ENCODE measurements at places on chromosomes 4 and X.

- no peak for DNase-seq
Observed at GRCh38 chrX:143674926-143675325, 39.0 kb upstream of the SLITRK4 start.

GRCh38 chrX:29071525-29072320 is 484.5 kb downstream of the IL1RAPL1 start:
- DNase-seq = no peak

- DNase-seq = peak; percentile 51
Observed at GRCh38 chr4:186622788-186623464, 67.6 kb upstream of the MTNR1A start.

DNA sequence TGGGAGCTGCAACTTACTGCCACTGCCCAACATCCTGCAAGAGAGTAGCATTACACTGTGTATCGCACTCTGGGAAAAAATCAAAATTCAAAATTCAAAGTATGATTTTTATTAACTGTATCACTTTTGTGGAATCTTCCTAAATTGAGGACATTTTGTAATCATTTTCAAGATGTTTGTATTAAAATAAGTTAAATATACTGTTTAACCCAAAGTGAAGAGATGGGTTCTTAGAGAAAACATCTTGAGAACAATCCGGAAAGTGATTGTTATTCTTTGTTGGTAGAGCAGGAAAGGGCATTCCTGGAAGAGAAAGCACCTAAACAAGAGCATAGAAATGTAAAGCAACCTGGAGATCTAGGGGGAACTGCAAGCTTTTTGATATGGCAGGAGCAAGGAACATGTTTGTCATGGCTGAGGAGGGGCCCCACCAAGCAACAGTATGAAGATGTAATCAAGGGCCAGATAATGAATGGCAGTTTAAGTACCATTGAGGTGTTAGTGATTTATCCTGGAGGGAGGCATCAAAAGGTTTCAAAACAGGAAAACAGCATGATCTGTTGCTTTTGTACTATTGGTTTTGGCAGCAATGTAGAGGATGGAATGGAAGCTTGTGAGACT is 14.1 kb upstream of the SEC24D start:
- DNase-seq = no peak

- DNase-seq = no peak
Observed at GRCh38 chrX:39008549-39008948, 207.3 kb downstream of the MID1IP1 start.

DNA sequence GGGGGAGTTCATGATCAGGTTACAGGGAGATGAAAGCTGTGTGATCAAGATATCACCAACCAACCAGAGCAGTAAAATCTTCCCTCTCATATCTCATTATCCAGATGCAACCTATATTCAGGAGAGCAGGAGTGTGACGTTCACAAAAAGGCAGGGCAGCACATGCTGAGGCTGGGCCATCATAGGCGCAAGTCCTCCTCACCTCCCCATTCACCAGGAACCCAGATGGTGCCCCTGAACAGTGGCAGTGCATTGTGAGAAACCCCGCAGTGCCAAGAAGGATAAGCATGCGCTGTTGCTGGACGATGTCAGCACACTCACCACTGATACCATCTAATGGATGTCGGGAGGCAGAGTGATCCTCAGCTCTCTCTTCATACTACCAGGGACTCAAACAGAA is 170.9 kb downstream of the COL25A1 start:
- DNase-seq = no peak

DNA sequence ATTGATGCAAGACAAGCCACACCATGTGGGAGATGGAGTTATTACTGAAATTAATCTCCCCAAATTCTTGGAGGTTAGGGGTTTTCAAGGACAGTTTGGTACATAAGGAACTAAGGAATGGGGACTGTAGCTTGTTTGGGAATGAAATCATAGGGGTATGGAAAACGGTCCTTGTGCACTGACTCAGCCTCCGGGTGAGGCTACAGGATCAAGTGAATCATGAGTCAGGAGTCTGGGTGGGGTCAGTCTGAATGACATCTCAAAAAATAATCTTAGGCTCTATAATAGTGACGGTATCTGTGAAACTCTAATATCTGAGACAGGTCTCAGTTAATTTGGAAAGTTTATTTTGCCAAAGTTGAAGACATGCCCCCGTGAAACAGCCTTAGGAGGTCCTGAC is 128.5 kb upstream of the CYSLTR1 start:
- DNase-seq = no peak

GRCh38 chr4:6808259-6808658 is 25.7 kb downstream of the KIAA0232 start:
- DNase-seq = no peak

DNA sequence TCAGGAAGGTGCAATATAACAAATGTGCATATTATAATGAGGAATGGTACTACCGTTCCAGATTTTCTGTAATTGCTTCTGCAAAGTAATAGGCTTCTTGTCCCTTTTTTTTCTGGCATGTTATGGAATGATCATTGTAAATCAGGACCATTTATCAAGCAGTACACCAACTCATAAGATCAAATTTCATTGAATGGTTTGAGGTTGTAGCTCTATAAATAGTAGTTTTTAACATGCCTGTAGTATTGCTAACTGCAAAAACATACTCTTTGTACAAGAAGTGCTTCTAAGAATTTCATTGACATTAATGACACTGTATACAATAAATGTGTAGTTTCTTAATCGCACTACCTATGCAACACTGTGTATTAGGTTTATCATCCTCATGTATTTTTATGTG is 12.6 kb downstream of the IBSP start:
- no peak for DNase-seq

DNA sequence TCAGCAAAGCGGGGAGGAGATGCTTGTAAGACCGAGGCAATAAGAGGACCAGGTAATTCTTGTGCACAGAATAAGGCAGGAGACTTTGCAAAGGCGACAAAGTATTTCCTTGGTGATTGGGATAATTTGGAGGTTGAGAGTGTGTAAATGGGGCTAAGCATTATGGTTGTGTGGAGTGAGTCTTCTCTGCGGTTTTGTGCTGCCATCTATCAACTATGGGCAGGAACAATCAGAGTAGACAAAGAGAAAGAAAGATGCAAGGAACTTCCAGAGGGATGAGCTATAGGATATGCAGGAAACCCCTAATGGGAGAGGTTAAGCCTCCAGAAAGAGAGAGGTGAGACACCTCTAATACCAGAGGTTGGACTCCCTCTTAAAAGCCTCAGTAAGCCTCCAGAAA is 339.8 kb downstream of the PAPSS1 start:
- no peak for DNase-seq

DNA sequence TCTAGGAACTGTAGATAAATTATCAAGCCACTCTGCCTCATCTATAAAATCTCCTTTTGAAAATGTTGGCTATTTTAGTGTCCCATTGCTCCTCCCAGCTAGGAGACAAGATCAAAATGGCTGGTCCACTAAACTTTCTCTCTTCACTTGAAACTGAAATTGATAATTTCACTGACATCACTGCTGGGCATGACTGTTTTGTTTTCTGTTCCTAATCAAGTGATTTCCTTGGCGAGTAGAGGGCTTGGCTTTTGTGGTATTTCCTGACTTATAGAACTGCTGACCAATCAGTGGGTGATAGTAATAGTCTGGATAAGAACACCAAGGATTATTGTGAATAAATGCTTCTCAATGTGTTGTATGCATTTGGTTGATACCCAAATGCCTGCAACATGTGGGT is 2152.9 kb downstream of the ARAP2 start:
- no peak for DNase-seq

DNA sequence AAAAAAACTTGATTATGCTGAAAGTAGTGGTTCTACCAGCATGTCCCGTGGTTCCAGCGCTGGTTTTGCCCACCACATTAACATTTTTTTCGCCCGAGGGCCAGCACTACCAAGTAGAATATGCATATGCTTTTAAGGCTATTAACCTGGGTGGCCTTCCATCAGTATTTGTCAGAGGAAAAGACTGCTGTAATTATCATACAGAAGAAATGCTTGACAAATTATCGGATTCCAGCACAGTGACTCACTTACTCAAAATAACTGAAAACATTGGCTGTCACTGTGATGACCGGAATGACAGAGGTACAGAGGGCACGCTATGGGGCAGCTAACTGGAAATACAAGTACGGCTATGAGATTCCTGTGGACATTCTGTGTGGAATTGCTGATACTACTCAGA is 34.6 kb downstream of the PRPS2 start:
- DNase-seq = no peak

GRCh38 chr4:84319124-84319523 is 180.0 kb downstream of the NKX6-1 start:
- DNase-seq = no peak

DNA sequence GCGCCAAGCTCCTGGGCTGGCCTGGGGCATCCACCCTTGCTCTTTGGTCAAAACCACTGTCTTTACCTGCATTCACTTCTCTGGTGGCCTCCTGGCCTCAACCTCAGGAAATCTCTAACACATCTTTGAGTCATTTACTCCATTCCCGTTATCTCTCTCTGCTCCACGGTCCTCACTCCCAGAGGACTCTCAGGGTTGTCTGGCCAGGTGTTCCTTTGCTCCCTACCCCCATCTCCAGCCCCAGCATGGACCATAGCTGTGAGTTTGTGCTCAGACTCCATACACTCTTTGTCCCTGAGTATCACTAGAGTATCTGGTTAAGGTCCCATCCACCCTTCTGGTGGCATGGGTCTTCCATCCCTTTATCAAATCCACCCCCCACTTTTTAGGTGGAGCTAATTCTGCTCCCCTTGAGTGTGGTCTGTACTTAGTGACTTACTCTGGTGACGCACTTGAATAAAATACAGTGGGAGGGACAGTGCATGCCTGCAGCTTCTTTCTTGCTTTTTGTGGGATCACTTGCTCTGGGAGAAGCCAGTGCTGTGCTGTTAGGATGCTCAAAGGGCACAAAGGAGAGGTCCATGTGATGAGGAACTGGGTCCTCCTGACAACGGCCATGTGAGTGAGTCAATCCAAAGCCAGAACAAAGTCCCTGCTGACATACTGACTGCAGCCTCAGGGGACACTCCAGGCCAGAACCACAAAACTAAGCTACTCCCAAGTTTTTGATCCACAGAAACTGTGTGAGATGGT is 44.3 kb downstream of the IGFBP7 start:
- DNase-seq = no peak

- DNase-seq = no peak
Observed at GRCh38 chrX:5122181-5122678, 1106.4 kb downstream of the NLGN4X start.

GRCh38 chr4:85488416-85488815 is 13.5 kb downstream of the ARHGAP24 start:
- no peak for DNase-seq

GRCh38 chr4:87356832-87357526 is 34.0 kb downstream of the HSD17B11 start:
- no peak for DNase-seq

GRCh38 chrX:11423362-11423818 is 130.2 kb downstream of the AMELX start:
- DNase-seq = no peak

DNA sequence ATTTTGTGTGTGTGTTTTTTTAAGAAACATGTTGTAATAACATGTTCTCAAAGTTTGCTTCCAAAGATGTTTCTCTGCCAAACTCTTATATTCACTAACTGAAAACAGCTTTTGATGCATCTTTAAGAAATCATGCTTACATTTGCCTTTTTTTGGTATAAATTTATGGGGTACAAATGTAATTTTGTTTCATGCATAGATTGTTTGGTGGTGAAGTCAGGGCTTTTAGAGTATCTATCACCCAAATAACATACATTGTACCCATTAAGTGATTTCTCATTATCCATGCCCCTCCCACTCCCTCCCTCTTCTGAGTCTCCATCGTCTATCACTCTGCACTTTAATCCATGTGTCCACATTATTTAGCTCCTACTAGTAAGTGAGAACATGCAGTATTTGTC is 30.8 kb downstream of the SPINK2 start:
- DNase-seq = no peak

DNA sequence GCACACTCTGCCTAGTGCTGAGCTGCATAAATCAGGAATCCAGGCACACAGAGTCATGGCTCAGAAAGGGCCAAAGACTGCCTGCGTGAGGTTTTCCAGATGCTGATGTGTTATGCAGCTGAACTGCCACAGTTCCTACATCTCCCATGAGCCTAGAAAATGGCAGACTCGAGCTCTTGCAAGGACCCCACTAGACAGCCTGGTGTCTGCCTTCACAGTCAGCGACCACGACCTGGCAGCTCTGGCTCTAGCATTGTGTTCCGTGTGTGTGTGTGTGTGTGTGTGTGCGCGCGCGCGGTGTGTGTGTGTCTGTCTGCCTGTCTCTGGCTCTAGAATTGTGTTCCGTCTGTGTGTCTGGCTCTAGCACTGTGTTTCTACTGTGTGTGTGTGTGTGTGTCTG is 203.6 kb upstream of the AGTR2 start:
- no peak for DNase-seq

DNA sequence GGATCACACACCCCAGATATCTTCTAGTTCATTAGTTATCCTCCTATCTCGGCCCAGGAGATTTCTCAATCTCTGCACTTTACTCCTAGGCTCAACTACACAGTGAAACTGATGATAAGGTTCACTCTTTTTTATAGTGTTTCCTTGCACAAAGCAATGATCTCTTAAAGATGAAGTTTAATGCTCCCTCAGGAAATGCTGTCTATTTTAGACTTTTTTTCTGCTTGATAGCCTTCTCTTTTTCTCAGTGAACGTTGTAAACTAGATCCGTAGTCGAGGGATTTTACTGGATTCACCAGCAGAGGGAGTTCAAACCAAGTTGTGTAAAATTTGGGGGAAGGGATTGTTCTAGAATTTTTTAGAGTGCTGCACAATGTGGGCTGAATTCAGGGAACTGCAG is 269.6 kb downstream of the GBA3 start:
- no peak for DNase-seq

DNA sequence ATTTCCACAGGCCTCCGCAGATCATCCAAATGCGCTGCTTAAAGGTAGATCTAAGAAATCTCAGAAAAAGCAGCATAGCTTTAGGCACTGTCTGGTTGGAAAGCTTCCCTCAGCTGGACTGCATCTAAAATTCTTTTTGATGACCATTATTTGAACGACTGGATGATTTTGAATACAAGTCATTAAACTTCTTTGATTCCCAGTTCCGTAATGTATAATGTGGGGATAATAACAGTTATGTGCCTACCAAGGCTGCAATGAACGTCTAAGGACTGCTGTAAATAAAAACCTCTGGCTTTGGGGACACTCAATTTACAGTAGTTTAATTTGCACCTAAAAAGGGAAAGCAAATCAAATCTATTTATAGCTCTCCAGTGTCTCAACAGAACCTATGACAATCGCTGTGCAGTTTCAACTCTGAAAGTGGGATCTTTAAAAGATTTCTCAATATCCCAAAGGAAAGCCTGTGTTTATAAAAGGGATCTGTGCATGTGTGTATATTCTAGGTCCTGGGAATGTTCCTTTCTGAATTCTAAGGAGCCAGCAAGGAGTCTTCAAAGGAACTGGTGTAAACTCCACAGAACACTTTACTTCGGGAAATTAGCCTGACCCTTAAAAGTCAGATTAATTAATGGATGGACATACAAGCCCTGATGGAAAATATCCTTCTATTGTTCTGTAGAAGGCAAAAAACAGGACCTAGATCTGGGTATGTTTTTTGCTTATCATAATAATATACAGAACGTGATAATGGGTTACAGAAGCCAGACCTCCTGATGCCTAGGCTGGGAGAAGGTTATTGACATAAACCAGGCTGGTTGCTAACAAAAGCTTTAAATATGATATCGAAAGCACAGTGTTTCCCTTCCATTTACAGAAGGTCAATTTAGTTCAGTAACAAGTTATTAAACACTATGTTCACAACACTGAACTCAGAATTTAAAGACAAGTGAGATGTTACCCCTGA is 53.4 kb downstream of the AFAP1 start:
- DNase-seq = no peak

GRCh38 chrX:15988661-15989603 is 134.3 kb upstream of the AP1S2 start:
- no peak for DNase-seq

All from left cardiac atrium (tissue), 4 donors.